ENCODE measurements at places on chromosomes 5 and 9.

DNA sequence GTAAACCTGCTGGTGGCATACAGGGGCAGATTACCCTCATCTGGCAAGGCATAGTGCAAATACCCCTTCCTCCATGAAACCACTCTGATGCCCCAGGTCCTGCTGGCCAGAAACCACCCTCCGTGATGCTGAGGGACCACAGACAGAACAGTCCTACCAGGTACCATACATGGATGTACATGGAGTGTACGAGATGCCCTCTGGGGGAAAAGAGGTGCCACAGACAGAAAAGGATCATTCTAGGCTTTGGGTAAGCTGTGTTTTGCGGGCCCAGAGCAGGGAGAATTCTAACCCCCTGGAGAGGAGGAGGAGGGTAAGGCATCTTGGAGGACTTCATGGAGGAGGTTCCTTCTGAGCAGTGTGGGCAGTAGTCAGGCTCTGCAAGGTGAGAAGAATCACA lies 68.3 kb downstream of the GABBR2 start:
- no peak for DNase-seq

- DNase-seq: peak; percentile 68
Observed at GRCh38 chr5:159510282-159510681, 180.0 kb upstream of the IL12B start.

DNA sequence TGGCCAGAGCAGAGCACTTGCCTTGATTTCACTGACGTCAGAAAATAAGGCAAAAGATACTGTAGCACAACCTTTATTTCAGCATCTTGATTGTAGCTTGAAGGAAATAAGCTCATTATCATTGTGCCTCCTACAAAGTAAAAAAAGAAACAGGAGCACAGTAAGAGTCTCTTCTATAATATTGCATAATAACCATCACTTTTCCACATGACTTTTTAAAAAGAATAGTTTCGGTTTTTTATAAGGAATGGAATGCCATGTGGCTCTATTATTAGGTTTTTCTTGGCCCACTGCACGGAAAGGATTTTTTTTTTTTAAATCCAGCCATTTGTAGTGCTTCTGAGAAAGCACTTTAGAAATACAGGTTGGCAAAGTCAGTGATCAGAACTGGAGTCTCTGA lies 655.3 kb downstream of the LRRC70 start:
- DNase-seq: no peak

DNA sequence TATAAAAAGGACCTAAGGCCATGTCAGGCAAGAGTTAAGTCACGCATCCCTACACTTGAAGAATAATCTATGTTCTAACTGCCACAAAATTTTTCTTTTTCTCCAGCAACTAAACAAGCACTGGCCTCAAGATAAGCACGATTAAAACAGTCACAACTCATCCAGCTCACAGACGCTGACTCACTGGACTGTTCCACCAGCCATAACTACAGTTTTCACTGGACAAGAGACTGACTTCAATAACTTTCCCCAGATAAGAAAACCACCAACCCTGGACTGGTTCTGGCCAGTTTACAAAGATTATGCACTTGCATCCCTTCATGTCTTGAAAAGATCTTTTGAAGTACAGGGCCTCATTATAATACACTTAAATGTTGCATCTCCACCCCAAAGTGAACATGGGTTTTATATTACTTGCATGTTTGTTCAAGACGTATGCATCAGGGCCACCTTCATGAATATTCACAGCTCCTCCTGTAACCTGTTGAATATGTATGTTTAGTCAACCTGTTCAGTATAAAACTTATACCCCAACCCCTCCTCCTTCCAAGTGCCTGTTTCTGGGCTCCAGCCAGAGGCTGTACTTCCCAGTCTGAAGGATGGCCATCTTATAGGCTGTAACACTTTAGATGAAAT lies 129.3 kb upstream of the EPB41L4A start:
- DNase-seq: no peak

GRCh38 chr5:40082313-40082712 lies 597.4 kb upstream of the PTGER4 start:
- no peak for DNase-seq

DNA sequence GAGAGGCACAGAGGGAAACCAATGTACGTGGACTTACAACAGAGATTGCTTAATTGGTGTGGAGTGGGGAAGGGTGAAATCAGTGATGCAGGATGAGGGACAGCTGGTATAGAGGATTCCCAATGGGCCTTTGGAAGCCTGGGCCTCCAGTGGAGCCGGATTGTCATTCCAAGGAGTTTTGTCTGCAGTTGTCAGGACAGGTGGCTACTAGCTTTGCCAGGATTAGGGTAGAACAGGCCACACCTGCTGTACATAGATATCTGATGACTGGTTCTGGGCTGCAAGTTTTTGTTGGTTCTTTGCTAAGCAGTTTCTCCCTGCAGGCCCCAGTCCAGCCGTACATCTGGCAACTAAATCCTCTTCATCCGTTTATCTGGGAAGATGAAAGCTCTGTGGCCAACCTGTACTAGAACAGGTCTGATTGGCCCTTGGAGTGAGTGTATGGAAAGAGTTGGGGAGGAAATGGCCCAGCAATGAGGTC lies 4.2 kb downstream of the SKP2 start:
- DNase-seq: no peak

GRCh38 chr9:31519011-31519410 lies 865.4 kb upstream of the ACO1 start:
- peak; percentile 29 for DNase-seq

GRCh38 chr5:55363856-55364255 lies 56.1 kb downstream of the MTREX start:
- DNase-seq: no peak

- no peak for DNase-seq
Observed at GRCh38 chr5:123928401-123928800, 416.4 kb downstream of the CSNK1G3 start.

DNA sequence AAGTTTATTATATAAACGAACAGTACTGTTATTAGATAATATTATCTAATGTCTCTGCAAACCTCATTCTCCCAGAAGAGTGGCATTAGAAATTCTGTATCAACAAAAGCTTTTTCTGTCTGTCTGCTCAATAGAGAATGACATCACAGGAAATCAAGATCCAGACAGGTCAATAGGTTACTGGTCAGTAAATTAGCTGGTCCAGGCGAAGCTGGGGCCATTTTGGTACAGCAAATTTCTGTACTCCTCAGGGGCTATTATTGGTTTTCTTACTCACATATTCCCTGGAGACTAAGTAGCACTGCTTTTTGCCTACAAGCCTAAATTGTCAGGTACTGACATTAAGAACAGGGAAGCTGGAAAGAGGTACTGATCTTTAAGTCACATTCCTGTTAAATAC lies 80.5 kb downstream of the PLPP1 start:
- DNase-seq: no peak

GRCh38 chr9:93003552-93004407 lies 54.7 kb upstream of the SUSD3 start:
- DNase-seq: peak; percentile 45

DNA sequence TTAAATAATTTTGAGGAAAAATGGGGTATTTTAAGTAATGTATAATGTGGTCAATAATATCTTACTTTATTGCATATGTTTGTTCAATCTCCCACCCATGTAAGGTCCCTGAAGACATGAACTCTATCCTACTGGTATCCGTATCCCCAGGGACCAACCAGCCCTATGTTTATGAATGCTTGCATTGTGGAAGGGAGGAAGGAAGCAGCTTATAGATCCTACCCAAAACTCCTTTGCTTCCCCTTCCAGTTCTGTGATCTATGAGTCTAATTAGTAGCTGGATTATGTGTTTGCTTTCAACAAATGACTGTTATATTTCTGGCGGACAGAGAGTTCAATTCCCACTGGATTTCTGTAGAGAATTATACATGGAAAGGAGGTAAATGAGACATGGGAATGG lies 45.6 kb downstream of the CNTRL start:
- no peak for DNase-seq

- DNase-seq: no peak
Observed at GRCh38 chr9:21825637-21826036, 23.2 kb downstream of the MTAP start.

- DNase-seq: no peak
Observed at GRCh38 chr5:103211576-103212561, 46.7 kb upstream of the MACIR start.

DNA sequence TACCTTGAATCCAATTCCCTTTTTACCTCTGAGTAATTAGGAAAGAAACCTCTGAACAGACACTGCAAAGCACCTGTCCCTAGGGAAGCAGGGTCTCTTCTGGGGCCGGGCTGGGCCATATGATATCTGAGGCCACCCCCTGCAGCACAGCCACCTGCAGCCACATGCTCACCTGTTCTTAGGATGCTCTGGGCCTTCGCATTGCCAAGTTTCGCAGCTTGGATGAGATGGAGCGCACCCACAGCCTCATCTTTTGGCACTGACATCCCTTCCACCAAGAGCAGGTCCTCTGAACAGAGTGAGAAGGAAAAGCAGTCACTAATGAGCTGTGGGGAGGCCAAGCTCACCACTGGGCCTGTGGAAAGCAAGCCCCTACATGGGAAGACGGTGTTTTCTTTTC lies 27.3 kb downstream of the CLTA start:
- no peak for DNase-seq

DNA sequence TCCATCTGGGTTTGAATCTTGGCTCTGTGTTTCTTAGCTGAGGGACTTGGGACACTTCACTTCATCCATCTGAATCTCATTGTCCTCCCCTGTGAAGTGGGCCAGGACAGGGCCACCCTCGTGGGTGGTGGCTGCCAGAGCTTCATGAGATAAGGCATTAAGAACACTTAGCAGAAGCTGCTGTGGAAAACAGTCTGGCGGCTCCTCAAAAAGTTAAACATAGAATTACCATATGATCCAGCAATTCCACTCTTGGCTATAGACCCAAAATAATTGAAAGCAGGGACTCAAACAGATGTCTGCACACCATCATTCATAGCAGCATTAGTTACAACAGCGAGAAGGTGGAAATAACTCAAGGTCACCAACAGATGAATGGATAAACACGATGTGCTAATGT lies 42.4 kb upstream of the GGTA1 start:
- no peak for DNase-seq

GRCh38 chr5:73499187-73499586 lies 945 bp downstream of the BTF3 start:
- no peak for DNase-seq

- DNase-seq: no peak
Observed at GRCh38 chr9:37563806-37564513, 12.2 kb downstream of the FBXO10 start.

DNA sequence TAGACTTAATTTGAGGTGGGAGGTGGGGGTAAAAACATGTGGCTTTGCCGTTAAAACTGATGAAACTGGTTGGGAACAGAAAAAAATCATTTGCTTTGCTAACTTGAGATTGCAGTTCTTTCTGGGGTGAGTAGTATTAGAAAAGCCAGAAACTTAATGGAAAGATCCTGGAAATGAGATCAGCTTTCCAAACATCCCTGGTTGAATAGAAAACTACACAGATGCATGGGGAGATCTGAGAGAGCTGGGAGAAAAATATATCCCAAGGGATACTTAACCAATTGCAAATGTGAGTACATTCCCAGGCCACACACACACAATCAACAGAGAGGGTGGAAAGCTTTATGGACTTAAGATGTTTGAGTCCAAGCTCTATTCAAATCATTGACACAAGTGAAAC lies 222.3 kb downstream of the YTHDC2 start:
- DNase-seq: no peak

GRCh38 chr9:77592476-77592875 lies 55.6 kb downstream of the GNA14 start:
- no peak for DNase-seq

GRCh38 chr5:51651476-51651875 lies 268.2 kb downstream of the ISL1 start:
- no peak for DNase-seq

DNA sequence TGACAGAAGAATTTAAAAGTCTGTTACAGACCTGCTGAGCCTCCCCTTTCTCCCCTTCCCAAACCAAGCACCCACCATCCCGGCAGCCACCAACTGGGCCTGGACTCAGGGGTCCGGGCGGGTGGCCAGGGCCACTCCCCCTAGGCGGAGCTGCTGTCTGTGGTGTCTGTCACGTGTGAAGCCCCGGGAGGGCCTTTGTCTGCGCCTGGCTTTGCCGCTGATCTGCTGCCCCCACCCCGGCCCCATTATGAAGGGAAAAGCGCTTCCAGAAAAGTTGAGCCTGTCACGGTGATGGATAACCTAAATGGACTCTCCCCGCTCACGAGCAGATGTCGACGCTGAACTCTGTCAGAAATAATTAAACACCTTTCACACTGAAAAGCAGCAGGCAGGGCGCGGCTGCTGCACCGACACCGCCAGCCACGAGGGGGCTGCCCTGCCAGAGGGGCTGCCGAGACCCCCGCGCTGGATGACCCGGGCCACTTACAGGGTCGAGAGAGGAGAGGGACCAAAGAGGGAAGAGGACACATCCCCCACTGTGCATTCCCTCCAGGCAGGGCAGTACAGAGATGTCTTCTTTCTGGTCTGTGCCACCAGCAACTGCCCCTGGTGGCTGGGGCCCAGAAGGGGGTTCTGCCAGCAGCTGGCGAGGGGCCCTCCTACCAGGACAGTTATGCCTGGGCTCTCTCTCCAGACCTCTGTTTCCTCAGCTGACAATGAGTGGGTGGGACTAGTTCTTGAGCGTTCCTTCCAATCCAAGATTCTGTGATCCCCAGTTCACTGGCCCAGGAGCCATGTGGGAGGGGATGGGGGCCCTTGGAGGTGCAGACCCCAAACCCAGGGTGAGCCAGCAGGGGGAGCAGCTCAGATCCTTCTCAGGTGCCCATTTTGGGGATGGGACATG lies 36.0 kb upstream of the BARHL1 start:
- DNase-seq: no peak

DNA sequence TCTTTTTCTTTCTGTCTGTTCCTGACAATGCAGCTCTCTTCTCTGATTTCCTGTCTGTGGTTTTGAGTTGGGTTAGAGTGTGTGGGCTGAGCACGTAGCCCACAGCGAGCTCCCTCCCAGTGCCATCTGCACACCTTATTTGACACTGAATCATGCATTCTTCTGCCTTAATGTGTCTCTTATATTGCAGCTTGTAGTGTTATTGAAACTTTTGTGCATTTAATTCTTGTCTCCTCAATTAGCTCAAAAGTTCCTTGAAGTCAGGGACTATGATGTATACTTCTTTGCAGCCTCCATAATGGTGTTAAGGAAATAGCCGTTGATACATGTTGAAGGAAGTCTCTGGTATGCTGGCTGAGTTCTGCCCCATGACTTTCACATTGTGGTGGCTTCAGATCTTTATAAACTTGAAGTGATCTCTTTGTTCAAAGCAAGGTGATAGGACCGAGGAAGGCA lies 576.2 kb upstream of the CLINT1 start:
- no peak for DNase-seq

- peak; percentile 53 for DNase-seq
Observed at GRCh38 chr9:136996361-136997292, at the start of gene CLIC3. TSS of gene CLIC3 (minus strand) at chr9:136996568. CDS start at chr9:136996543, 25 bp downstream.

Measured in left lung (tissue), 14 donors.